ENCODE measurements at places on chromosomes 5 and 9.

DNA sequence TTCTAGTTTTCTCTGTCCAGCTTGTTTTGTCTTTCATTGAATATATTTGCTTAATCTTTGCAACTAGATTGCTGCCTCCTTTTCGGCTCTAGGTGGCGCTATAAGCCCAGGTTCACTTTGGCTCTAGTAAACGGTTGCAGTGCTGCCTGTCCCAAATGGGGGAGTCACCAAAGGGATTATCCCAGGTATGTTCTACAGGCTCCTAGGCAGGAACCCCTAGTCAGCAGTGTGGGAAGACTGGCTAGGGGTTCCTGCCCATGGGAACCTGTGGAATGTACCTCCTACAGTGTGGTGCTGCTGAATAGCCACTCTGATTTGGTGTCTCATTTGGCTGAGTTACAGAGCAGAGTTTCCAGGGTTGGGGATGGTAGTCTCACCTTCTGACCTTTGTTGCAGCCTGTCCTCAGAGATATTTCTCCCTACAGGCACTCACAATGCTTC, 85.2 kb downstream of the ARSB start:
- no peak for DNase-seq

DNA sequence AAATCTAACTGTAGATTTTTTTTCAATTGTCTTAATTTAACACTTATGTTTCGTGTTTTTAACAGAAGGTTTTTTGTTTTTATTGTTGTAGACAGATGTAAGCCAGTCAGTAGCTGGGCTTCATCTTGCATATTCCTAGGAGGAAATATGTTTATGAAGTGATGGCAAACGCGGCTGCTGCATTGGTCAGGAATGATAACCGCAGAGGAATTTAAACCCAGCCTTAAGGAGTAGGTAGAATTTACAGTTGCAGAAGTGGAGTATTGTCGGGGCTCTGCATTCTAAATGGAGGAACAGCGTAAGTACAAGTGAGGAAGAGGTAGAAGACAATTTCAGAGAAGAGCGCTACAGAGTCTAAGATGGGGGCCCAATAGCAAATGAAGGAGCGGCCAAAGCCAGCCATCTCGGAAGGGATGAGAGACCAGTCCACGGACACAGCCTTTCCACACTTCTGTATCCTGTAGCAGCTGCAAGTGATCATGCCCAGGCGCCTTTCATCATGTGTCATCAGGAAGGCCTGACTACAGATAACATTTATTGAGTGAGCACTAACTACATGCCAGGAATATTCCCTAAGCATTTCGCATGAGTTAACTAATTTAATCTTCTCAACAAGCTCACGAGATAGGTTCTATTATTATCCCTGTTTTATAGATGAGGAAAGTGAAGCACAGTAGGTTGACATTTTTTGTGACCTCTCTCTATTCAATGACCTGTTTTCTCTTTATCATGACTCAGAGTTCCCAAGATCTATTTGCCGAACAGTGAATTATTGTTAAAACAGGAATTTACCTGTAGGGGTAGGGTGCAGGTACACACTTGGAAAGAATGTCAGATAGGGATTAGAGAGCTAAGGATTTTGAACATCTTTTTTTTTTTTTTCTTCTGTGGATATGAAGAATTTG, 38.1 kb downstream of the CMYA5 start:
- no peak for DNase-seq

GRCh38 chr5:53360811-53361210, 119.6 kb upstream of the FST start:
- no peak for DNase-seq

- no peak for DNase-seq
Measured at GRCh38 chr5:141742866-141743851, 61.1 kb upstream of the ARAP3 start.

- no peak for DNase-seq
Measured at GRCh38 chr5:115685490-115685889, 59.7 kb upstream of the TMED7 start.

GRCh38 chr5:172544371-172545095, 90.2 kb upstream of the SH3PXD2B start:
- no peak for DNase-seq

GRCh38 chr5:10724781-10725507, 36.1 kb downstream of the DAP start:
- no peak for DNase-seq

DNA sequence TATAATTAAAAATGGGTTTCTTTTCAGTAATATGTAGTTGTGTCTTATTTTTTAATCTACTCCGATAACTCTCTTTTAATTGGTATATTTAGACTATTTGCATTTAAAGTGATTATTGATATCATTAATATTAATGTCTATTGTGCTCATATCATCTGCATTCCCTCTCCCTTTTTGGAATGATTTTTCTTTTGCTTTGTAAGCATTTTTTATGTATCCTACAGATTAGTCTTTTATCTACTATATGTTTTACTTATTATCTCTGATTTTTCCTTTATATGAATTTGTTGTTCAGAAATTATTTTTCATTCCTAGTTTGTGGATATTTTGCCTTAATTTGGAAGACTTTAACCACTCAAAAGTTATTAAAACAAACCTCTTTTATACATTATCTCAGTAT, 34.0 kb downstream of the NDUFS4 start:
- DNase-seq: no peak

DNA sequence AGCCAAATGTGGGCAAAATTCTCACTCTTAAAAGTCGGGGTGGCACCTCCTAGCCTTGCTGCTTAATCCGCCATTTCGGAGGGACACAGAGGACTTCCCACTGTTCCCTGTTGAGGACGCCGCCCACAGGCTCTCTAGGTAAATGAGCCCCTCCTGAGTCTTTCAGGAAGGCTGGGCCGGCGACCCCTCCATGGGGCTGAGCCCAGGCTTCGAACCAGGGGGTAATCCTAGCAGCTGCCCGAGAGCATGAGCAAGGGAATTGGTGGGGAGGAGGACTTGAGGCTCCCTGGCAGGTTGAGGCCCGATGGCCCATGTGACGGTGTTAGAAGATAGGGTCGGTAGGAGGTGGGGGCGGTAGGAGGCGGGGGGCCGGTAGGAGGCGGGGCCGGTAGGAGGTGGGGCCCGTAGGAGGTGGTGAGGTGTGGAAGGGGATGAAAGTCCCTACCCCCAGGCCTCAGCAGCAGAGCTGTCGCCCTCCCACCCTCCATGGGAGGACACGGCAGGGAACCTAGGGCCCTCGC, 17.1 kb downstream of the SLC12A7 start:
- DNase-seq: no peak

DNA sequence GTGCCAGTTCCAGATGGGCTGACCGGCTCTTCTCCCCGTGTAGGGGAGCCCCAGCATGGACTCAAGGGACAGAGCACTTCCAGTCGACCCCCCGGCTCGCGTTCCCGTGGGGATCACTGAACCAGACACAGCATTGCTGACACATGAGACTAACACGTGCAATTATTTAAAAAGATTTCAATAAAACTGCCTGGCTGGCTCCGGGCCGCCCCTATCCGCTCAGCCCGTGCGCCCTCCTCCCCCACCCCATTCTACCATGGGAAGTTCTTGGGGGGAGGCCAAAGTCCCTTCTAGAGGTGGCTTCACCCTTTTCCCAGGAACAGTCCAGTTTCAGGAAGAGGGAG, 4.7 kb downstream of the TESK1 start:
- no peak for DNase-seq

- no peak for DNase-seq
Measured at GRCh38 chr5:172904643-172905345, 54.4 kb upstream of the RPL26L1 start.

- DNase-seq: no peak
Measured at GRCh38 chr5:157029457-157029856, 29.5 kb downstream of the HAVCR1 start.

DNA sequence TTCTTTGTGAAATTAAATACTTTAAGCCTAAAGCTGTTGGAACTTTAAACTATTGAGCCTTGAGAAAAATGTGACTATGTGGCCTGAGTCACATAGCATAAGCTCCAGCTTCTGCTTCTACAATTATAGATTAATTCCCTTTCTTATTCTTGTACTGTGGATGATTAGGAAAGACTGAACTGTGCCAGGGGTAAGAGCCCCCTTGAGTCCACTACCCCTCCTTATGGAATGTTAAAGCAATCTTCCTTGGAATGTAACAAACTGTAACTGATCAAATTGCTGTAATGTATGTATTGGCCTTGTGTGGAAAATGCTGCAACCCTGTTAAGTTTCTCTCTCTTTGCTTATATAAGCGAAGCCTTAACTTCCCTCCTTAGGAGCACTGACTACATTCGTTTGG, 273.2 kb downstream of the FAM170A start:
- DNase-seq: no peak

DNA sequence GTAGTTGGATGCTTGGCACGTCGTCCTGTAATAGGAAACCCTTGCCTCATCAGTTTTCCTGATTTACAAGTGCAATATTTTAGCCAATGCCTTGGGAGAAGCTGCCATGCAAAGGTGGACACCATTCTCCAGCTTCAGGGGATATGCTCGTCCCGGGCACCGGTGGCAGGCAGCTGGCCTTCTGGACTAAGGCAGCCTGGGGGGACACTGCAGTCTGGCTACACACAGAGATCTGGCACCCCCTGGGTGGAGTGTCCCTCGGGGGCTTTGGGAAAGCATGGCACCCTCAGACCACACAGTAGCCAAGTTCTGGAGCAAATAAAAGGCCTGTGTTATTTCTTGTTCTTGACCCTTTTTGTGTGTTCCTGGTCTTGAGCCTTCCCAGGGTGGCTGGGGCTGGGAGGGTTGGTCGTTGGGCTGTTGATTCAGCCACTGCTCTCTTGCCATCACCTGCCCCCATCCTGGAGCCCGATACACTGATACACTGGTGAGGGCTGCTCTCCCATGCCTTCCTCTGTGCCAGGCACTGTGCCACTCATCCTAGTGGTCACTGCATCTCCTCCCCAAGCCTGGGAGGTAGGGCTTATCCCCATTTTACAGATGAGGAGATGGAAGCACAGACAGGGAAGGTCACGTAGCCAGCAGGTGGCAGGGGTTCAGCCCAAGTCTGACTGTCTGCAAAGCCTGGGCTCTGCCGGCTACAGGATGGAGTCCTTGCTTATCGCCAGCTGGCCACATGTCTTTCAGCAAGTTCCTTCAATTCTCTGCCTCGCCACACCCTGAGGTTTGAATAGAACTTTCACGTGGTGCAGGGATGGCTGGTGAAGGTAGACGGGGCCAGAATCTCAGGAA, 134.1 kb downstream of the RGS3 start:
- DNase-seq: no peak

- no peak for DNase-seq
Measured at GRCh38 chr5:36334315-36334714, 32.6 kb upstream of the RANBP3L start.

DNA sequence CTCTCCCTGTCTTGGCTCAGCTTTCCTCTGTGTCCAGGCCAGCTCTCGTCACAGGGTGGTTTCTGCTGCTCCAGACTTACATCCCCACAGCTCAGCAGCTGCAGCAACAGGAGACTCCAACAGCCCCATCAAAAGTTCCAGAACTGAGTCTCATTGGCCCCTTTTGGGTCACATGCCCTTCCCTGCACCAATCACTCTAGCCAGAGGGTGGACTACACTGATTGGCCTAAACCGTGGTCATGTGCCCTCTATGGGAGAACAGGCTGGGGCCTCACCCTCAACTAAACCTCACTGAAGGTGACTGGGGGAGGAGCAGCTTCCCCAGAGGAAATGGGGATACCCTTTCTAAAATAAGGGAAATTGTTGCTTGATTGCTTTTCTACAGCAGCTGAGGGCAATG, 44.4 kb upstream of the CPLX2 start:
- DNase-seq: no peak

DNA sequence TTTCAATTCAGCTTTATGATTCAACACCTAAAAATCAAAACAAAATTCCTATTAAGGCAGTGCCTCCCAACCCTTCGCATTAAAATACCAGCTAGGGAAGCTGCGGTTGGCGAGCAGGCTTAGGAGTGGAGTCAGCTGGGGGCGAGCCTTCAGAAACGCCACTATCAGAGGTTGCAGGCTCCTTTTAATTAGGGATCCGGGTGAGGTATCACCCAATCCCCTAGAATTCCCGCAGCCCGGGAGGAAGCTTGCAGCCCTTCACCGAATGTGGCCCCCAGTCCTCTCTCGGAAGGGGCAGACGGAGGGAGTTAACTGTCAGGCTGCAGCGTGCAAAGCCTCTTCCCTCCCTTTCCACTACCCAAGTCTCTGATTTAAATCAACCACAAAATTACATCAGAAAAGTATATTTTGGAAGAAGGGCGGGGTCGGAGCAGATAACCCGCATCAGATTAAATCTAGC, 1.7 kb downstream of the STC2 start:
- DNase-seq: no peak

DNA sequence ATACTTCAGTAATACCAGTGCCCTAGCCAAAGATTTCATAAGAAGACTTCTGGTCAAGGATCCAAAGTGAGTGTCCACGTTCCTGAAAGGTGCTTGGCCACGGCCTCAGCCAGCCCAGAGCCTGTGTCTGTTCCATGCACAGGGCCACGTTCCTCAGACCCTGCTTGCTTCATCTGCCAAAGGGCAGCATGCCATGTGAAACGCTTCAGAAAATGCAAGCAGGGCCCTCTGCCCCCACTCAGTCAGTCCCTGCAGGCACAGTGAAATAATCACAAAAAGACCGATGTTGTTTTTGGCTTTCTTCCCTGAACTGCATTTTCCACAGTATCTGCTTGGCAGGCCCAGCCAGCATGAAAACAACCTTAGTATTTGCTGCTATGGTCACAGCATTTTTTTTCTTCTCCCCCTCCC, 85.5 kb upstream of the CTSL start:
- DNase-seq: no peak

GRCh38 chr5:6465831-6466790, 17.5 kb downstream of the UBE2QL1 start:
- no peak for DNase-seq

DNA sequence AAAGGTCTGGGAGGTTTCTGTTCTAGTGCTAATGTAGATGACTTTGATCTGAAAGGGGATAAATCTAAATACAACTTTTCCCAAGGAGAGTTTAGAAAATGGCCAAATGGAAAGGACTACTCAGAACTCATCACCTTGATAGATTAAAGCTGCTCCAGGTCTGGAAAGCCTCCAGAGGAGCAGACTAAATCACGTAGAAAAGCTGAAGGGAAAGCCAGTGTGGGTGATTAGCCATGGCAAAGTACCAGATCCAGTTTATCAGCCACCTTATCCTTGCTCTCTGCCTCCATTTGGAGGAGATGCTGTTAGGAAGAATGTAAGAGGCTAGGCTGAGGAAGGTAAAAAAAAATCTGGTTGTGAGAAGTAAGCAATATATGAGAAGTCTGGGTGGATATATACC, 120.7 kb upstream of the RAI14 start:
- DNase-seq: no peak

DNA sequence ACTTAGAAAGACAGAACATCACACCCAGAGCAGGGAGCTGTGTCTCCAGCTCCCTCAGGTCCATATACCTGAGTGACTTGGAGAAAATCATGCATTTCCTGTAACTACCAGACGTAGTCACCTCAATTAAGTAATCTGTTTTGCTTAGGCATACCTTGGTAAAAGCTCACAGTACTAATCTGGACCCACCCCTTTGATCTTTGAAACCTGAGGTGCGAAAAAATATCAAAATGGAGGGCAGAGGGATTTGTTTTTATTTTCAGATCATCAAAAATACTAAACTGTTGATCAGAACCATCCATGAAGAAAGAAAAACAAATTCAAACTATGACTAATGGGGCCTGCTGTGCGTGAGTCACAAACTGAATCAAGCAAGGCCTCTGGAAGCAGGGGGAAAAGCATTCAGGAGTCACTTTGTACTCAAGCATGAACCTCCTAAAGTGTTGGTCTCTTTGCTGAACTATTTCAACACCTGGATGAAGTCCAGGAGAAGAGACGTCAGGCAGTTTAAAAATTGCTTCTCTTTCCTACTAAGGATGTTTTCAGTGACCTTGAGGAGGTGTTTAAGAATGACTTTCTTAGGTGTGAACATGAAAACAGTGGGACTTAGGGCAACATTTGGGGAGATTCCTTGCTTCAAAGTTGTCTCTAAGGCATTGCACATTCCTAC, 76.3 kb downstream of the MUSK start:
- no peak for DNase-seq
